ENCODE measurements at places on chromosomes 4 and X.
A peak's percentile ranks its signal among the peaks of the same experiment; 100 is the strongest.

GRCh38 chr4:70877556-70877955, 24.6 kb upstream of the MOB1B start:
- DNase-seq = no peak

DNA sequence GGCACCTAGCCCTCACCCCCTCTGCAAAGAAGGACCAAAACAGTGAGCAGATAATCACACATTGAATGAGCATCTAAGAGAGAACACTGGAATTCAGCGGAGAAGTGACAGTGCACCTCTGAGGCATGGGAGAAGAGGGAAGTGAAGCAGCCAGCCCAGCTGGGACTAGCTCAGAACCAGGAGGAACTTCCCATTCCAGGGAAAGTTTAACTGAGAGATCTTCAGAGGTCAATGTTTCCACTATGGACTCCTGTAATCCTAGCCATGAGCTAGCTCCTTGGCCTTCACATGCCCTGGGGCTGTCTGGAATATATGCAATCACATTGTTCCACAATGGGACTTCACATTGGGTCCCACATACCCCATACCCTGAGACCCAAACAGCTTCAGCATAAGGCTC, 24.4 kb downstream of the TLR6 start:
- no peak for DNase-seq

DNA sequence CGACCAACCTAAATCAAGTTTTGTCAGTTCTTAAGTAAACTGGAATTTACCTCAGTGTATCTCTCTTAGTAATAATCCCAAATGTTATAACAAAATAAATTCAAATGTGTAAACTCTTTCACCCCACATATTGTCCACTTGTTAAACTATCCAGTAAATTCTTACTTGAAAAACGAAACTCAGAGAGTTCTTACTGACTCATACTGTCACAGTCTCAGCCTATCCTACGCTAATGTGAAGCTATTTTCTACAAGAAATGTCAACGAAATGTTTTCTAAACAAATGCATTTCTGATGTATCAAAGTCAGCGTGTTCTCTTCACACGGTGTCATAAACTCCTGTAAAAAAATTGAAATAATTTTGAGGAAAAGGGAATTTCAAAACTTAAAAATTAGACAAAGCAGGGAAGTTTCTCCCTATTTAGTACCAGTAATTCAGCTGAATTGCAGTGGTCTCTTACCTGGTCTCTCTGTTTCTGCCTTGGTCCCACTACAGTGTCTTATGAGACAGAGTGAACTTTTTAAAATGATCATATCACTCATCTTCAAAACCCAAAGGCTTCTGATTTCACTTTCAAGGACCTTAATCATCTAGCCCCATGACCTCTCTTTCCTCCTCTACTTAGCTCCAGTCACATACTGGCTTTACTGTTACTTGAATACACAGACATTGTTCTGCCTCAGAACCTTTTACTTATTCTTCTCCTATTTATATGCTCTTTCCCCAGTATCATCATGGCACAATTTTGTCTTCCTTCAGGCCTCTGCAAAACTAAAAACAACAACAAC, 63.3 kb downstream of the DCAF8L1 start:
- no peak for DNase-seq

GRCh38 chr4:19694812-19695211, 556.9 kb upstream of the SLIT2 start:
- no peak for DNase-seq

GRCh38 chr4:67820903-67821302, 62.9 kb downstream of the TMPRSS11D start:
- DNase-seq = no peak

- DNase-seq = no peak
These were observed 19.2 kb downstream of the SLC9A7 start for GRCh38 chrX:46739736-46740135.

GRCh38 chrX:132909643-132910042, 48.8 kb downstream of the HS6ST2 start:
- no peak for DNase-seq

- DNase-seq = no peak
These were observed 75.9 kb downstream of the C4orf51 start for GRCh38 chr4:145755802-145756201.

DNA sequence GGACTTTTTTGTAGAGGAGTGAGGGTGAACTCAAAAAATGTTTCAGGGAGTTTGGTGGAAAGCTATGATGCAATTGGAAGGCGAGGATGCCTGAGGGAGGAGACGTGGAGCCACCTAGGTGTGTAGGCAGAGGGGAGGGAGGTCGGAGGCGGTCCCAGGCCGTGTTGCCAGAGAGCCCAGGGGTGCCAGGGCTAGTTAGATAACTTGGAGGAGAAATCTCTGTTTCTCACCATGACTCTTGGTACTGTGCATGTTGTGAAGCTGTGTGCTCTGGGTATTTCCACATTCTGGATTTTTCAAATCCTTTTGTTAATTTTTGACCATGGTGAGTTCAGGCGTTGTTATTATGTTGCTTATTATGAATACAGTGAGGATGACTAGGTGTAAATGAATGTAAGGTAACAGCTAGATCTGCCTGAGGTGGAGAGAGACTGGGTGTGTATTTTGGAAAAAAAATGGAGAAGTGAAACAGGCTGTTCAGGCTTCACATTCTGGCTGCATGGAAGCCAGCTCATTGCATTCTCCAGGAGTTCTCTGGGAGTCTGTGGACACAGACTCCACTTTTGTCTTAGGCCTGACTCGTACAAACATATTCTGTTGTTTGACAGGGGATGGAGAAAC, 4.5 kb downstream of the RAB9A start:
- no peak for DNase-seq

DNA sequence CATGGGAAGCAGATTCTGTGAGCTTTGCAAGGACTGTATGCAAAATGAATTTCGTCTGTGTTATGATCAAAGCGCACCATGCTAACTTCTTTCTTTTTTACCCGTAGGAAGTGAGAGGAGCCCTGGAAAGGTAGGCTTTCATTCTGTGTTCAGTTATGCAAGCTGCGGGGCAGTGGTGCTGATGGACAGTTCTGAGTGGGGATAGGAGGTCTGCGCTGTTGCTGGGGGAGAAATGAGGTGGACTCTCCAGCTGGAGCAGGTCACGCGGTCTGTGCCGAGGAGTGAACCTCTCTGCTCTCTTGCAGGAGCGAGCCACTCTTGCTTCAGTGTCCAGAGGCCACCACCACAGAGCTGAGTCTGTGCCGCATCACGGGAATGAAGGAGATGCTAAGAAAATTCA, 4.5 kb downstream of the TRIML1 start:
- DNase-seq = no peak

DNA sequence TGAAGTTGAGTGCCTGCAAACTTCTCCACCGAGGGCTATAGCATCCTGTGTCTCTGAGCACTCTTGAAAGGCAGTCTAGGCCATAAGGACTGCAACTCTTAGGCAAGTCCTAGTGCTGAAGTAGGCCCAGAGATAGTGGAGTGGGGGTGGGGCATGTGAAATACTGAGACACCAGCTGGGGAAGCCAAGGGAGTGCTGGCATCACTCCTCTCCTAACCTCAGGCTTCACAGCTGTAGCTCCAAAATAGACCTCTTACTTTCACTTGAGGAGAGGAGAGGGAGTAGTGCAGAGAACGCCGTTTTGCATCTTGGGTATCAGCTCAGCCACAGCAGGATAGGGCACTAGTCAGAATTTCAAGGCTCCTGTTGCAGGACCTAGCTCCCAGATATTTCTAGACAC, 56.2 kb upstream of the CYSLTR1 start:
- DNase-seq = no peak

GRCh38 chr4:153265306-153266047, 61.2 kb downstream of the TRIM2 start:
- no peak for DNase-seq

GRCh38 chr4:148730082-148730640, 287.9 kb upstream of the NR3C2 start:
- no peak for DNase-seq

GRCh38 chr4:10639664-10640063, 44.9 kb downstream of the CLNK start:
- DNase-seq = no peak

DNA sequence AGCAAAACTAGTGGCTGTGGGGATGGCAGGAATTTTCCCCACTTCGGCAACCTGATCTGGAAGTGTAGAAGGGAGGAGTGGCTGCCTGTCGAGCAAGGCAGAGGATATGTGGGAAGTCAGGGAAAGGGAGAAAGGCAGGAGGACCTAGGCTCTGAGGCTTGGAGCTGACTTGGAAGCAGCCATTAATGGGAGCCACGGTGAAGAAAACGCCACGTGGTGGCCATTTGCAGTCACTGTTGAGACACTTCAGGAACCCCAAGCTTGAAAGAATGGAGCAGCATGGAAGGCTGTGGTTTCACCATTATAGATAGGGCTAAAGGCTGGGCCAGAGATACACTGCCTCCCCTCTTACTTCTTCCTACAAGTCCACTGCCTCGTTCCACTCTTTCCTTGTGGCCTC, 41.8 kb upstream of the MAML3 start:
- DNase-seq = no peak

- DNase-seq = no peak
These were observed 1328.0 kb downstream of the FSTL5 start for GRCh38 chr4:160835789-160836188.

DNA sequence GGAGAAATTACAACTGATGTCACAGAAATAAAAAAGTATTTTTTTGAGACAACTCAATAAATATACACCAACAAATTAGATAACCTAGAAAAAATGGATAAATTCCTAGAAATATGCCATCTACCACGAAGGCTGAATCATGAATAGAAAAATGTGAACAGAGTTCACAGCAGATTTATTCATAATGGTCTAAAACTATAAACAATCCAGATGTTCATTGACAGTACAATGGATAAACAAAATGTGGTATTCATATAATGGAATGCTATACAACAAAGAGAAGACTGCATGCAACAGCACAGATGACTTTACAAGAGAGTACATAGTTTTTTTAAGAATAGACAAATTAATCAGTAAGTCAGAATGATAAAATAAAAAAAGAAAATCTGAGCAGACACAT, 55.2 kb downstream of the CLOCK start:
- DNase-seq = no peak

- DNase-seq = no peak
These were observed 1382.5 kb downstream of the C4orf33 start for GRCh38 chr4:130478406-130478805.

DNA sequence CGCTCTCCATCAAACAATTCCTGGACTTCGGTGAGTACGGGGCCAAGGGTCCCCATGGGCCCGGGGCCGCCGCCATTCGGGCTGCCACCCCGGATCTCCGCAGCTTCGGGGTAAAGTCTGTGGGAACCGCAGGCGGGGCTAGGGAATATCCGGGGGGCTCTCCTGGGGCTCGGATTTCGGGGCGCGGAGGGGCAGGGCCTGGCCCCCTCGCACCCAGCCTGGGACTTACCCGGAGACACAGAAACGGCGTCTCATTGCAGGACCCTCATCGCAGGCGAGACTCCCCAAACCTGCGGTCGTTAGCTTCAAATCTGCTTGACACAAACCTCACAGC, 413 bp downstream of the PDK3 start:
- no peak for DNase-seq

DNA sequence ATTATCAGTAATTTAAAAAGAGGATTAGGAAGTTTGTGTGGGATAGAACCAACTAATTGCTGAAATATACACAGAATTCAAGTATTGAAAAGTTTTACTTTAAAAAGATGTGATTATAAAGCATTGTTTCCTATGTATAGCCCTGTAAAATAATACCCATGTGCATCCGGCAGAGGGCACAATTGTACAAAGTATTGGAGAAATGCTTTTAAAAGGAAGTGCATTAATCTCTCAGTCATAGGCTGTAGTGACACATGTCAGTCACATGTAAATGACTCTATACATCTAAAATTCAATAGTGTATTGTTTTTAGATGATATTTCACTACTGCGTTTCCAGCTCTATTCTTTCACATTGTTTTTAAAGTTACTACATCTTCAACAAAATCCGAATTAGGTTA, 9.7 kb upstream of the GEMIN8 start:
- DNase-seq = peak; percentile 72

- DNase-seq = no peak
These were observed 1170.8 kb upstream of the PCDH7 start for GRCh38 chr4:29549342-29549741.

DNA sequence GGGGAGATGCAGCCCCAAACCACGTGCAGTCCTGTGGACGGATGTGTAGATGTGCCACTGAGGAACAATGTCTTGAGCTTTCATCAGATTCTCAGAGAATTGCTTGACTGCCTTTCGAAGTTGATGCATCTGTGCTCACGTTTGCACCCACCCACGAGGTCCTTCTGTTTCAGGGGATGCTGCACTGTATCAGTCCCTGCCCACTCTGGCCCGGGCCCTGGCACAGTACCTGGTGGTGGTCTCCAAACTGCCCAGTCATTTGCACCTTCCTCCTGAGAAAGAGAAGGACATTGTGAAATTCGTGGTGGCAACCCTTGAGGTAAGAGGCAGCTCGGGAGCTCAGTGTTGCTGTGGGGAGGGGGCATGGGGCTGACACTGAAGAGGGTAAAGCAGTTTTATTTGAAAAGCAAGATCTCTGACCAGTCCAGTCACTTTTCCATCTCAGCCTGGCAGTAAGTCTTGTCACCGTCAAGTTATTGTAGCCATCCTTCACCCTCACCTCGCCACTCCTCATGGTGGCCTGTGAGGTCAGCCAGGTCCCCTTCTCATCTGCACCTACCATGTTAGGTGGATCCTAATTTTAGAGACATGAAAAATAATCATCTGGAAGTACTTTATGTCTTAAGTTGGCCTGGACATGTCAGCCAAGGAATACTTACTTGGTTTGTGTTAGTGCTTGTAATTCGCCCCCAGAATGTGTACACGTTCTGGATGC, 36.4 kb upstream of the MSANTD1 start:
- DNase-seq = no peak

GRCh38 chrX:45781901-45782553, 581.4 kb upstream of the DIPK2B start:
- no peak for DNase-seq

Measured in activated CD4-positive, alpha-beta T cell treated with anti-CD3 and anti-CD28 coated beads, Interleukin-2, amount 10 ng/mL, durations not matched to agents 7 days and 5 days (primary cell).